ENCODE measurements at places on chromosomes 7 and 10.

DNA sequence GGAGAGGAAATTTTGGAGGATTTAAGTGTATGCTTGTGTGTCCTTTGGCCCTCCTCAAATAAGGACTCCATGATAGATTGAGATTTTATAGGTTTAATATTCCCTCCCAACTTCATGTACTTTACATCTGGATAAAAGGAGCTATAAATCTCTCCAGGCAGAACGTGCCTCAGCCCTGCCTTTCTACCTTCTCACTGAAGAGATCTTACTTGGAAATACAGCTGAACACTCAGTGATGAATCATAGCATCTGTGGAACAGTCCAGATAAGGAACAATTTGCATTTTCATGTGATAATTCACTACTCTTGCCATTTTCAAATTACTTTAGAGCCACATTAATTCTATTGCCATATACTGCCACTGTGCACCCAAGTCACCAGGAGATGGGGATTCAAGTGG is 364.6 kb upstream of the PODXL start:
- DNase-seq: no peak

- DNase-seq: no peak
These were observed 47.5 kb downstream of the CAMK2B start for GRCh38 chr7:44277851-44278250.

DNA sequence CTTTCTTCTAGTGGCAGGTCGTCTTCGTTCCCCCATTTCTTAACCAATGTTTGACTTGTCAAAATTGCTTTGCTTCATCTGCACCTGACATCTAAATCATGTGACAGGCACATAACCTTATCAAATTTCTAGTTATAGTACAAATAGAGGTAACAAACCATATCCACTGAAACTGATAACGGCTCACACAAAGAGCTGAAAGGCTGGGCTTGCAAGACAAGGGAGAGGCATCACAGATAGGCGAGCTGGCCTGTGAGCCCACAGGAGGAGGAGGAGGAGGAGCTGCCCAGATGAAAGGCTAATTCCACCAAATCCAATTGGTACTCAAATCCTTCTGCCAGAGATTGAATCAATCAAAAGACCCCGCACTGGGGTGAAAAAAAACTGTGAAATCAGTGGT is 80.2 kb upstream of the NEBL start:
- no peak for DNase-seq

GRCh38 chr7:120695848-120696247 is 162.1 kb downstream of the TSPAN12 start:
- no peak for DNase-seq

DNA sequence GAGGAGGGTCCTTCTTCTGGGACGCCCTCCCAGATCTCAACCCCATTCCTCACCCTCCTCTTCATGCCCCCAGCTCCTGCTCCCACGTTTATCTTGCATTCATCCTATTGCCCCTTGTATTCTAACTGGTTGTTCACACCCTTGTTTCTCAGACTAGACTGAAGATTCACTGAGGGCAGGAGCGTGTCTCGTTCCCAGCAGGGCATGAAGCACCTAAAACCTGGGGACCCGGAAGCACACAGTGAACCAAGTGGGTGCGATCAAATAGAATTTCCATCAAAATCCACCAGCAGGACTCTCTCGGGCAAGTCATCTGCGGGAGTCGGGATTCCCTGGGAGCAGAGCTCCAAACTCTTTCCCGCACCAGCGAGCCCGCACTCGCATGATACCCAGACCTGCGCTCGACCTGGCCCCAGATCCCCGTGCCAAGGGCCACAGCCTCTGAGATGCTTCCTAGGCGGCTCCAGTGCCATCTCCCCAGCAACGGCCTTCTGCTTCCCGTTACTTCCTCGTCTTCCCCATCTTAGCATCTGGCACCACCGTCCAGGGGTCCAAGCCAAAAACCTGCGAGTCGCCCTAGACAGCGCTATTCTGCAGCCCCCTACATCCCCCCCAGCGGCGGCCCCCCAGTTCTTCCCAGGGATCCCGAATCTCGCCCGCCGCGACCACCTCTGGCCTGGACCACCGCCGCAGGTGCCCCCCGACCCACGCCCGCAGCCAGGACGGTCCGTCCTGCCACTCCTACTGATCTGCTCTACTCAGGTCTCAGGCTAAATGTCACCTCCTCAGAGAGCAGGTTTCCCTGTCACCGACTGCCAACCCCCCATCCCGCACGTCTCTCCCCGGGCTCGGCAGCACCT is 6.1 kb upstream of the GBX1 start:
- no peak for DNase-seq

DNA sequence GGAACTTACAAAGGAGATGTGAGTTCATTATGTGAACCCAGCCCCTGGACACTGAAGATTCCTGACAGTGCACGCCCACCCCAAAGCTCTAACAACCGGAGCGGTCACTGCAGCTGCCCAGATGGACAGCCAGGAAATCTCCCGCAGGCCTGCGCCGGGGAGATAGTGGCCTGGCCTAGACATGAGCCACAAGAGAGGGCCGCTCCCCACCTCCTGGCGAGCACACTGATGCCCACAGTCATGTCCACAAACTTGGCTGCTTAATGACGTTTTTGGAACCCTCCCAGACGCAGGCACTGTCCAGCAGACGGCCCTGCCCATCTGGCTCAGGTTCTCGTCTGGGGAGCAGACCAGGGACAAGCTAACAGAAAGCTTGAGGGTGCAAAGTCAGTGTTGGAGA is 34.2 kb downstream of the TCERG1L start:
- DNase-seq: no peak

GRCh38 chr10:117635826-117636225 is 93.3 kb downstream of the EMX2 start:
- DNase-seq: no peak

DNA sequence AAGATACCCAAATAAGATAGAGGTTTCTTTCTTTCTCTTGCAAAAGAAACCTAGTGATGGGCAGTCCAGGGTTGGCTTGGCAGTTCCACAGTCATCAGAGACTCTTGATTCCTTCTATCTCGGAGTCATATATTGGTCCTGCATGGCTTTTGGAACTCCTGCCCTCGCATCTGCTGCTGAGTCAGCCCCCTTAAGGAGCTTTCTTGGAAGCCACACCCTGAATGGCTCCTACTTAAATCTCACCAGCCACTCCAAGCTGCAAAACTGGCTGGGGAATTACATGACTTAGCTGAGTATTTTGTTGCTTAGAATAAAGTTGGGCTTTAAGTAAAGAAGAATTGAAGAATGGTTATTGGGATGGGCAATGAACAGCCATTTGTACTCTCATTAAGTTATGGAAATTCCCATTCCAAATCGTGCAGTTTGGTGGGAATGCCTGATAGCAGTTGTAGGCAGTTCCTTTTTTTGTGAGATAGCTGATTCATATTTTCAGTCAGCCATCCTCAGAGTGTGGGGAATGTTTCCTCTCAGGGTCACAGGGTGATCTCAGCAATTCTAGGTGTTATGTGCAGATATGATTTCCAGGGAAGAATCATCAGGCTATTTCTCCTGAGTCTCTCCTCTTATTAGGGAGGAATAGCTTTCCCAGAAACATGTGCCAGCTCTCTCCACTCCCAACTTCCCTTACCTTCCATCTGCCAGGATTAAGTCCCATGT is 209.9 kb downstream of the BBS9 start:
- no peak for DNase-seq

- no peak for DNase-seq
These were observed 51.1 kb downstream of the CYP26A1 start for GRCh38 chr10:93124580-93125318.

DNA sequence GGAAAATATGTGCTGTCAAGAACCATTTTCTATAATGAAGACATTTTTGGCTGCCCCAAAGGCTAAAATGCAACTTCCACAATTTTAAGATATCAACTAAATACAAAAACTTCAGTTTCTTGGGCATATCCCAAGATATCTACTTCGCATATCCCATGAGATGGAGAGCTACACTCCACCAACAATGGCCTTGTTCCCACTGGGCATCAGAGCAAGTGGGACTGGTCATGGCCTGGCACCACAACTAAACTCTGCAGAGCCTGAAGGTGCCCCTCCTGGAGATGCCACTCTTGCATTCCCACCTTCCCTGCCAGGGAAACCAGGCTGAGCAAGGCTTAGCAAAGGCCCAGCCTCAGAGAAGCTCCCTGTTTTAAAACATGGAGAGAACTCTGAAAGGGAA is 75.8 kb upstream of the LRRC17 start:
- DNase-seq: no peak

DNA sequence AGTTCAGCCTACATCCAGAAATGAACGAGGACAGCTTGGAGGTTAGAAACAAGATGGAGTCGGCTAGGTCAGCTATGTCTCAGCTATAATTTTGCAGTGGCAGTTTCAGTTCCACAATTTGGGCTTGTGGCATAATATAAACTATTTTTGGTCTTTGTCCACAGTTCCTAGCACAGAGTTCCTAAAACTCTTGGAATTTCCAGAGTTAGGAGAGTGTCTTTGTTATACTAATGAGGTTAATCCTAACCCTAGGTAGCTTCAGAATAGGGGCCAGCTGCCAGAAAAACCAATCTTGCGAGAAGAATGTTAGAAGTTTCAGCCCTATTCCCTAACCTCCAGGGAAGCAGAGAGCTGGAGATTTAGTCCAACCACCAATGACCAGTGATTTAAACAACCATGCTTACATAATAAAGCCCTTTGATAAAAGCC is 131.9 kb downstream of the AKR1D1 start:
- no peak for DNase-seq

GRCh38 chr10:65301181-65301580 is 1624.7 kb upstream of the LRRTM3 start:
- no peak for DNase-seq

DNA sequence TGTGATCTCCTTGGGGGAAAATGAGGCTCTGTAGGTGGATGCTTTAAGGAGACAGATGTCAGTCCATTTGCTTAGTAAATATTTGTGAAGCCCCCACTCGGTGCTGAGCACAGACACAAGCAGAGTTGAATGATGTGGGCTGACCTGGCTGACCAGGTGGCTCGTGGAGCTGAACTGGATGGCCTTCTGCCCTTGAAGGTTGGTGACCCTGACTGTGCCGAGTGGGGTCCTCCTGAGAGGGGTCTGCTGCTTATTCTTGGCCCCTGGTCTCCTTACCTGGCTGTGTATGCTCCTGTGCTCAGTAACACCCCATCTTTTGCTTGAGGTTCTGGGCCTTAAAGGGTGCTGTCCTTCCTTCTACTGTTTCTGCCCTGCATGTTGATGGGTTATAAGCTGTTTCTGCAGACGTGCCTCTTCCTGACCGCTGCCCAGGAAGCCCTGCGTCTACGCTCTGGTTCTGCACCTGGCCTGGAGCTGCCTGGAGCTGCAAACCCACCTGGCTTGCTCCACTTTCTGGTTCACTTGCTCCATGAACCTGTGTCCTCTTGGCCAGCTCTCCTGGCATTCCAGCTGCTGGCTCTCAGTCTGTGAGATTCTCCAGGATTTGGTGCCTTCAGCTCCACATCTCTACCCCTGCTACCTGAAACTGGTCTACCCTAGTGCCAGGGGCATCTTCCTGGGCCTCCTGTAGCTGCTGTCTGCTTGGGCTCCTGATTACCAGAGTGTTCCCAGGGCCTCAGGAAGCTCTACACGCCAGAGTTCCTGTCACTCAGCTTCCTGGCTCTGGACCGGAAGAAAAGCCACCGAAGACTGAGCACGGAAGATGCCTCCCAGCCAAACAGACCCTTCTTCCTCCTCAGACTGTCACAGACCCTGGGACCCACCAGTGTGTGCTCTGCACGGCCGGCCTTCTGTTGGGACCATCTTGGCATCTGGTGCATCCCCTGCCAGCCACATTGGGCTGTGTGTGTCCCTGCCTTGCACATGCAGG is 76.5 kb downstream of the ADCY1 start:
- DNase-seq: no peak

GRCh38 chr10:11863353-11864109 is 40.4 kb downstream of the PROSER2 start:
- no peak for DNase-seq
